ENCODE measurements at places on chromosomes 2 and 18. TPM values are rescaled to one million over a fixed set of nuclear protein-coding genes. Genes with fewer than 3 reads are reported as not detected.

The REG1B gene
- total RNA-seq, result not detected

The PCARE gene
- not detected for total RNA-seq

The SERPINB3 gene
- under 0.01 TPM for total RNA-seq

The VWA3B gene
- not detected for total RNA-seq

The RAB27B gene
- total RNA-seq, result 7.5 TPM

The DSG2 gene
- 28.7 TPM for total RNA-seq

The RFX8 gene
- total RNA-seq, result 0.16 TPM

The GYPC gene
- total RNA-seq, result 93.2 TPM

The MGAT5 gene
- 29.6 TPM for total RNA-seq

The PSMA8 gene
- total RNA-seq, result not detected
